ENCODE measurements at places on chromosomes 2 and 18. TPM values are rescaled to one million over a fixed set of nuclear protein-coding genes. Genes with fewer than 3 reads are reported as not detected.

DNA sequence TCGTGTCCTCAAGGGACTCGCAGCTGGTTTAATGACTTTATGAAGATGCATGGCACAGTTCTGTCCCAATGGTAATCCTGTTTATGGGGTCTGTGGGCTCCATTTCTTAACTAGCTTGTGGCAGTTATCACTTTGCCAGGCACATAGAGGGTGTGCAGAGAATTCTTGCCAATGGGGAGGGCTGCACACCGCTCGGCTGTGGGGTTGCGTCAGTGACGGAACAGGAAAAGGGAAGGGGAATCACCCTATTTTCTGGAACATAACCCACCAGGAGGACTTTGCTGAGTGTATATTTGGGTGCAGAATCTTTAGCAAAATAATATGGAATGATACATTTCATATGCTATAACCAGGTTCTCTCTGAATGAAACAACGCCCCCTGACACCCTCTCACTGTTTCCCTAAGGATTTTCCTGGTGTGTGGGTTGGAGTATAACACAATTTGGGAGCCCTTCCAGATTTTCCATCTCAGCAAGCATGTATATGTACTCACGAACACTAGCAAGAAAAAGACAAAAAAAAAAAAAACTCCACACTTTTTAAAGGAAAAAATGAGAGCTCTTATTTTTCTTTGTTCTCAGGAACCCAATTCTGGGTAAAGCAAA is 43.9 kb upstream of the TRIB2 start:
- H3K27ac ChIP-seq, result no peak overlapping the region
- no peak overlapping the region for H3K4me3 ChIP-seq
- no peaks in the 10 kb centered on the region for H3K27me3 ChIP-seq

GLI2 gene
- 49.1 TPM for total RNA-seq

DNA sequence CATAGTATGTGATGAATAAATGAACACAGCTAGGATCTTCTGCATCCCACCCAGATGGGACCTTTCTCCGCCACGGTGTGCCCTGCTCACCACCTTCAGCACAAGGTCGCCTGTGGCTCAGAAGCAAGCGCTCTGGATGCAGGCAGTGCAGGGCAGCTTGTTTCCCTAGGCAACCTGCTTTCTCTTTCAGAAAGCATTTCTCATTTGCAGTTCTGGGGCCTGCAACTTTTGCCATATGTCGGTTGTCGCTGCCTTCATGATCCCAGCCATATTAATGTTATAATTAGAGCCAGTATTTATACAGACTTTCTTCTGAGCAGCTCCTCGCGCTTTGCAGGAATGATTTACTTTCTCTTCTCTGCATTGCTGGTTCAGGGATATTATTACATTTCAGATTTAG is 692.8 kb downstream of the RNF144A start:
- H3K27ac ChIP-seq, result no peak overlapping the region
- H3K4me1 ChIP-seq, result peaks cover 28% of the 10 kb centered on the region
- H3K4me3 ChIP-seq, result no peak overlapping the region
- no peaks in the 10 kb centered on the region for H3K27me3 ChIP-seq

TMEM17 gene
- total RNA-seq, result 4.0 TPM

- no peak overlapping the region for H3K4me3 ChIP-seq
- no peak for DNase-seq
- H3K27ac ChIP-seq, result peak overlapping the region; percentile 23
- H3K4me1 ChIP-seq, result peaks cover 21% of the 10 kb centered on the region
Measured at GRCh38 chr2:201344663-201345366, 12.3 kb downstream of the FLACC1 start.

GRCh38 chr2:46854260-46854659 is 61.3 kb downstream of the MCFD2 start:
- H3K4me1 ChIP-seq, result no peaks in the 10 kb centered on the region
- no peak overlapping the region for H3K27ac ChIP-seq
- H3K4me3 ChIP-seq, result no peak overlapping the region
- no peaks in the 10 kb centered on the region for H3K36me3 ChIP-seq
- DNase-seq, result no peak

Measured in neural crest cell (in vitro differentiated cells).